Activated CD4-positive, alpha-beta memory T cell treated with anti-CD3 and anti-CD28 coated beads, Interleukin-2, amount 10 ng/mL, durations not matched to agents 7 days and 5 days (primary cell): ENCODE measurements at places on chromosomes 7 and 10. TPM values are rescaled to one million over a fixed set of nuclear protein-coding genes. Genes with fewer than 3 reads are reported as not detected.

The DGKI gene
- 0.91 TPM for total RNA-seq

- no peak for DNase-seq
Measured at GRCh38 chr7:28077616-28078015, 103.0 kb downstream of the JAZF1 start.

The LIPM gene
- not detected for total RNA-seq

The ZPBP gene
- total RNA-seq, result not detected

The VGF gene
- total RNA-seq, result 0.33 TPM

The CDNF gene
- total RNA-seq, result 0.75 TPM

The PGAM2 gene
- total RNA-seq, result 0.43 TPM

DNA sequence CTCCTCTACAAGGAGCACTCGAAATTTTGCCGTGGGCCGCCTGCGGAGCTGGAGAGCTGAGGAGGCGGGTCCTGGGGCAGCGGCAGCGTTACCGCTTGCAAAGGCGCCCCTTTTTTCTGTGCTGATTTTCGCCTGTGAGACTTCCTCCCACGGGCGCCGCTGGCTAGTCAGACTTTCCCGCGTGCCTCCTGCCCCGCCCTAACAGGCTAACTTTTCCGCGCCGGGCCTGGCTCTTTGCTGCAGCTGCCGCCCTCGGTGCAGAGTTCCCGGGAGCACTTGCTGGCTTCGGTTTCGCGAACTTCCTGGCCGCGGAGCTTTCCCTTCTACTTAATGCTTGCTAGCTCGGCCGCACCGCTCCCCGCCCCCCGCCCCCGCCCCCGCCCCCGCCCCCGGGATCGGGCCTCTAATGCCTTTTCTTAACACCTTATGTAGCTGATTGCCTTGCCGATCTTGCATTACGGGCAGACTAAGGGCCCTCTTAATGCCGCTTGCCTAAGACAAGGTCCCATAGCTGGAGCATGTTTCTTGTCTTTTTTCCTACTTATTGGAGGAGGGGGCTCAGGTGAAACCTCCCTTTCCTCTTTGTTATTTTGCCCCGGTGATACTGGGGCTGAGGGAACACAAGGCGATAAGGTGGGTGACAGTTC is 37.9 kb upstream of the RASGEF1A start:
- DNase-seq, result peak; percentile 65

DNA sequence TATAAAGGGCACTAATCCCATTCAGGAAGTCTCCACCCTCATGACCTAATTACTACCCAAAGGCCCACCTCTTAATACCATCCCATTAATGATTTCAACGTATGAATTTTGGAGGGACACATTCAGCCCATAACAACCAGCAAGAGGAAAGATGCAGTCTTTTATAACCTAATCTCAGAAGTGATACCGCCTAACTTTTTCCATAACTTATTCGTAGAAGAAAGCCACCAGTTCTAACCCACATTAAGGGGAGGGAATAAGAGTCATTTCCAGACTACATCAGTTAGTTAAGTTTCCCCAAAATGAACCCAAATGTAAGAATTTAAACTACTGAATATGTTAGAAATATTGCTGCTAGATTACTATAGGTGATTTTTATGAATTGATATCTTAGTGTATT is 32.1 kb upstream of the LHFPL3 start:
- DNase-seq, result no peak

The MLXIPL gene
- not detected for total RNA-seq

- DNase-seq, result no peak
Measured at GRCh38 chr7:33687625-33688024, 217.7 kb upstream of the BMPER start.

GRCh38 chr10:121526801-121527221 is 71.4 kb downstream of the FGFR2 start:
- DNase-seq, result no peak

DNA sequence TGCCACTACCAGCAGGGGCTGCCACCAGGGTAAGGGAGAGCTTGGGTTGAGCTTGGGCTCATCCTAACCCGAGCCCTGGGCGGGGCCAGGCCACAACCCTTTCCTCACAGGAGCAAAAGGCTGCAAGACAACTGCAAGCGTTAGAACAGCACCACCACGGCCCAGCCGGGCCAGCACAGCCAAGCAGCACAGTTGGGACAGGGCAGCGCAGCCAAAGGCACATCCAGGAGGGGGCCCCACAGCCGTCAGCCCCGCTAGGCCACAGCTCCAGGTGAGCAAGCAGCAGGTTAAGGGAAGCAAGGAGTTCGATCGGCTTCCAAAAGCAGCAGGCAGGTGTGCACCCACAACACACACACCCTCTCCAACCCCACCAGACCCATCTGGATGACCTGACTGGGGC is 7.0 kb upstream of the NDST2 start:
- no peak for DNase-seq

The GJD4 gene
- not detected for total RNA-seq

The NCF1 gene
- 1.5 TPM for total RNA-seq

GRCh38 chr7:77550586-77550985 is 13.5 kb downstream of the PTPN12 start:
- DNase-seq, result no peak

DNA sequence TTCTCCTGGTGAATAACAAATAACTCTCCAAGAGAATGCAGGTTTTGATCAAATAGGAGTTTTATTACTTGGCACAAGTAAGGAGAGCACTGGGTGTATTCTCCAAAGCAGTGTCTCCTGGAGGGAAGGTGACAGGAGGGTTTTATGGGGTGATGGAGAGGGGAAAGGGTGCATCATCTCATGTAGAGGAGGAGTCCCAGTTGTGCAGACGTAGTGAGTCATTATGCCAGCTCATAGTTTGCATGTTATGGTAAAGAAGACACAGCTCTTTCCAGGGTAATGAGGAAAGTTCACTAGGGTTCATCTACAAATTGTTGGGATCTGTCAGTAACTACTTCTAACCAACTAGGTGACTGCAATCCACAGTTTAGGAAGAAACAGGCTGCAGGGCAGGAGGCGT is 347.9 kb upstream of the MEOX2 start:
- DNase-seq, result no peak

The RSBN1L gene
- 29.5 TPM for total RNA-seq

The SPAM1 gene
- not detected for total RNA-seq

GRCh38 chr10:24720096-24720495 is 3.6 kb downstream of the ARHGAP21 start:
- DNase-seq, result no peak

The PRKCQ gene
- total RNA-seq, result 69.3 TPM

DNA sequence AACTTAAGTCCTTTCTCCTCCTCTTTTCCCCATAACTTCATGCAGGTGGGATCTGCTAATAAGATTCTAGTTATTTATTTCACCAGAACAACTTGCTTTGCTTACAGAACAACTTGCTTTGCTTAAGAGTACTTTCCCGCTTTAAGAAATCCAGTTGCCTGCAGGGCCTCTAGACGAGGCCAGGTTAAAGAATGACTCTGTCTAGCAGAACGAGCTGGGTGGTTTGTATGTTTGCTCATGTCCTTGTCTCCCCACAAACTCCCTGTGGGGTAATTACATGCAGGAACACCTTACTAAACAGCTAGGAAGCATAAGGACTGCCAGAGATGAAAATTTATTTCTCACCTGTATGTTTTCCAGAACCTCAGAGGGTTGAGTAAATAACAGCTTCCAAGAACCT is 8.8 kb upstream of the FZD8 start:
- DNase-seq, result no peak

The FEZF1 gene
- total RNA-seq, result not detected

The CUZD1 gene
- 1.8 TPM for total RNA-seq

- DNase-seq, result no peak
Measured at GRCh38 chr7:35802102-35802466, 1.2 kb downstream of the SEPTIN7 start.

DNA sequence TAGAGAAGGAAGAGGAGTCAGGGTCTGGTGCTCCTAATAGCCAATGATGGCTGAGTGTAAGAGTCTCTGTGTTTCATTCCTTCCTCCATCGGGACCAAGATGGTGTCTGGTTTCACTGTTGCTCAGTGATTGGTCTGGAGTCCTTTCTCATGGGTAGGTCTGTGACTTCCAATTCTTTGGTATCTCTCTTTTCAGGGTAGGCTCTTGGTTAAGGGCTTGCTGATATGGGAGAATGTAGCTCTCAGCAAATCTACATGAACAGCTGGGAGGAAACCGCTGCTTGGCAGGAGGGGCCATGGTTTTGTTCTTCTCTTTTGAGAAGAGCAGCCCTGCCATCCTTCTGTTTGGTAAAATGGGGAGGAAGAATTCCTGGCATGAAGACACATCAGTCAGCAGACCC is 209.1 kb upstream of the PODXL start:
- DNase-seq, result no peak

The MYOF gene
- 10.9 TPM for total RNA-seq

DNA sequence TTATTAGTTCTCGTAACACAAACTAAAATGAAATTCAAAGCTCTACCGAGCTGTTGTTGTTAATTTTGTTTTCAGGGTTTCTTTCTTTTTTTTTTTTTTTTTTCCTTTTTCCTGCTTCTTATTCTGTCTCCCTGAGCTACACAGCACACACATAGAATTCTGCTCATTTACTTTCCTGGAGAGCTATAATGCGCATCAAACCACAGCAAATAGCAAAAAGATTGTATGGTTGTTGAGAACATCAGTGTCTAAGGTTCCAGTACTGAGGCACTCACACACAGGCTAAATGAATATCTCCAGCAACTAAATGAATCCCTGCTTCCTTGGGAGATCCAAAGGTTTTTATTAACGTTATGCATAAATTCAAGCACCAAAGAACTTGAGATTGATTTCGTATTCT is 418.3 kb downstream of the PLXDC2 start:
- no peak for DNase-seq

DNA sequence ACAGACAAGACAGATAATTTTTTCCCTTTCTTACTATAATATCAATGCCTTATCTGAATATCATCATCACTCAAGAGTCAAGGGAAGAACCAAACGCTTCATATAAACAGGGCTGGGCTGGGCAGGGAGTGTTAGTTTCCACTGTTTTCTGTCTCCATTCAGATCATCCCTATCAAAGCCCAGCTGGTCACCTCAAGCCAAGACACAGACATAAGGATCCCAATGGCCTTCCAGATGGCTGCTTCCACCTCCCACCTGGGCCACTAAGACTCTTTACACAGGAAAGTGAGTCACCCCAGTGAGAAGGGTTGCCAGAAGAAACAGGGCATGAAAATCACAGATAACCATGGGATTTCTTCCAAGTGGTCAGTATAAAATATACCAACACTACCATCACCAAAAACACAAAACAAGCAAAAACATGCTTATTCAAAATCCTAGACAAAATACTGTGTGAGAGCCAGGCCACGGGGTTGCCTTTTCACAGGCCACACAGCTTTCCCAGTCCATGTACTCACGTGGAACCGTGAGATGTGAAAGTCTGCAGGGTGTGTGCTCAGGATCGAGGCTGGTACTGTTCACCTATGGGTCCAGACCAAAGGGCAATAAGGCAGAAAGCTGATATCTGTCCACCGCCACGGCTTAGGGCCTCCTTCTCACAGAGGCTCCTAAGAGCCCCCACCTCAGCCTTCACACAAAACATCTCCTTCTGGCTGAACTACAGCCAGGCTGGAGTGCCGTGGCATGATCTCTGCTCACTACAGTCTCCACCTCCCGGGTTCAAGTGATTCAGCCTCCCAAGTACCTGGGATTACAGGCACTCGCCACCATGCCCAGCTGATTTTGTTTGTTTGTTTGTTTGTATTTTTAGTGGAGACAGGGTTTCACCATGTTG is 5.7 kb downstream of the PRSS1 start:
- DNase-seq, result no peak

The CROT gene
- total RNA-seq, result 12.6 TPM

The ADAM22 gene
- total RNA-seq, result 1.5 TPM

- DNase-seq, result no peak
Measured at GRCh38 chr10:24853661-24854060, 98.7 kb downstream of the PRTFDC1 start.

The MMRN2 gene
- not detected for total RNA-seq

The CALML5 gene
- total RNA-seq, result not detected

DNA sequence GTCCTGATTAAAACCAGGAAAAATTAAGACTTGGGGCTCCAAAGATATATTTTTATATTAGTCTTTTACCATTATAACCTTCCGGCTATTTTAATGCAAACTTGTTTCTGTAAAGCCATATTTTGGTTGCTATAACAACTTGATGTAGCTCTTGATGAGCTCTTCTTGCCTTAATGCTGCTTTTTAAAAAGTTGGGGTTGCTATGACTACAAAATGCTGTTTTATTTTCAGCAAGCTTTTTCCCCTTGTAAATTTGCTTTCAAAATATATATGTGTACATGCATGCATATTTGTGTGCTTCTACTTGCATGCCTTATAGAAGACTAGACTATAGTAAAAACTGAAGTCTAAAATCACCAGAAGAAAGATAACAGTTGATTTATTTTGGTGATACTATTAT is 99.7 kb downstream of the CSTF2T start:
- DNase-seq, result no peak

The RBP4 gene
- not detected for total RNA-seq

DNA sequence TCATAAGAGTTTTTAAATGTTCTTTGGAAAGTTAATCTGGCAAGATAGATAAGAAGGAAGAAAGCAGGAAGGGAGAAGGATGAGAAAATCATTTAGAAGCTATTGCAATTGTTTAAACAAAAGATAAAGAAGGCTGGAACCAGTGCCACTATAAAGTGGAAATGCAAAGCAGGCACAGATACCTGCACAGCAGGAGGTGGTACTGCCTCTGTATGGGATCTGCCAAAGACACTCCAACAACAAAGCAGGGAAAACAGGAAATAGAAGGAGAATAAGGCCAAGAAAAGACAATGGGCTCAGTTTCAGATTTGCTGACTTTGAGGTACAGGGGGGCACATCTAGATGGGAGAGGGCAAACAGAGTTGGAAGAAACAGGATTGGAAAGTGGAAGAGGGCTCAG is 138.6 kb downstream of the PPP1R17 start:
- no peak for DNase-seq

The GRK5 gene
- total RNA-seq, result 29.8 TPM

GRCh38 chr7:117217106-117218035 is 105.5 kb downstream of the WNT2 start:
- DNase-seq, result no peak

DNA sequence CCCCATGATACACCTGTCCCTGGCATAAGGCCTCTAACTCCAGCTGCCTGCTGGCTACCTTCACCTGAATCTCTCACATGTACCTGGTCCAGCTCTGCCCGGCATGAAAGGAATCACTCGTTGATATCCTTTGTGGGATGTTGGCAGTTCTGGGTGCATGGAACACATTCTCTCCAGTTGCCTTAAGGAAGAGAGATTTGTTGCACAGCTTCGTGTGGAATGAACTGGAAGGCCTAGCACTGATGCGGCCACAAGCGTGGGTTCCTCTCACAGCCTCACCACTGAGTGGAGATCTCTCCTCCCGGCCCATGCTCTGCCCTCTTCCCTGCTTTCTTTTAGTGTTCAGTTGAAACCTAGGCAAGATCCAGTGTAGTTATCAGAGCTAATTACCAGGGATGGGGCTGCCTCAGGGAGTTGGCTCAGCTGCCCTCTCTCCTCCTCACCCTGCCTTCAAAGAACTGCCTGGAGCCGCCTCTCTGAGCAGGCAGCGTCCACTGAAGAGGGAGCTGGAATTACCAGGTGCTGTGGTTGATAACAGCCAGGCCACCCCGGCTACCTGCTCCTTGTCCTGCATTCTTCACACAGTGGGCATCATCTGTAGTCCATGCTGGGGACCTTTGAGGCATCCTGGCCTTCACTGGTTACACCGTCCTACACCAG is 194.3 kb downstream of the CCDC3 start:
- no peak for DNase-seq
